ENCODE measurements at places on chromosomes 7 and 10. TPM values are rescaled to one million over a fixed set of nuclear protein-coding genes. Genes with fewer than 3 reads are reported as not detected.

- no peak overlapping the region for H3K4me3 ChIP-seq
- no peak for DNase-seq
- H3K4me1 ChIP-seq, result no peaks in the 10 kb centered on the region
Measured at GRCh38 chr10:7401782-7402181, 9.1 kb downstream of the SFMBT2 start.

The TMEM26 gene
- not detected for total RNA-seq

- DNase-seq, result no peak
- H3K27me3 ChIP-seq, result no peaks in the 10 kb centered on the region
- no peak overlapping the region for H3K4me3 ChIP-seq
- H3K4me1 ChIP-seq, result peaks cover 3% of the 10 kb centered on the region
Measured at GRCh38 chr10:78963074-78964034, 105.4 kb upstream of the ZMIZ1 start.

DNA sequence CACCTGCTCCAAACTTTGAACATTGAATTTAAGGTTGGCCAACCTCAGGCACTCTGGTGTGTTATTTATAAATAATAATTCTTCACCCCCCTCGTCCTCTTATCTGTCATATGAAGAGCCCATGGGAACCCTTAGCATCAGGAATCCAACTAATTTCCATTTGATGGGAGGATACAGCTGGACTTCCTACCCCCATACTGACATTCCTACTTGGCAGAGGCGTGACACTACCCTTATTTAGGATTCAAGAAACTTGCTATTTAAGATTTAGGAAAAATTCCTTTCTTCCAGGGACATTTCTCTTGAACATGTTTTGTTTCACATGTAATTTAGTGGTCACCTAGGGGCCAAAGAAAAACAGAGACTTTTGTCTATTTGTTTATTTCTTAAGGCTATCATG, 171.9 kb upstream of the NRP1 start:
- H3K4me3 ChIP-seq, result no peak overlapping the region
- no peaks in the 10 kb centered on the region for H3K27me3 ChIP-seq
- no peak overlapping the region for H3K27ac ChIP-seq
- no peak for DNase-seq
- H3K4me1 ChIP-seq, result no peaks in the 10 kb centered on the region

The RAMP3 gene
- 586 TPM for total RNA-seq

DNA sequence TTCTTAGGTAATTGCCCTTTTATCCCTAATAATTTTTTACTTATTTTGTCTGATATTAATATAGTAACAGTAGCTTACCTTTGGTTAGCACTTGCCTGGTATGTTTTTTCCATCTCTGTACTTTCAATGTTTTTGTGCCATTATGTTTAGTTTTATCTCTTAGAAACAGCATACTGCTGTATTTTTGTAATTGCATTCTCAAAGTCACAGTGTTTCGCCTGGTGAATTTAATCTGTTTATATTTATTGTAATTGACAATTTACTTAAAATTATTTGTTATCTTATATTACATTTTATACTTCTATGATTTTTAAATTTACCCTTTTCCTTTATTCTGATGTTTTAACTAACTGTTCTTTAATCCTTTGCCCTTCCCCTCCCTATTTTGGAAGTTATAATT, 166.4 kb downstream of the RELN start:
- H3K27ac ChIP-seq, result no peak overlapping the region
- no peak for DNase-seq
- H3K4me1 ChIP-seq, result no peaks in the 10 kb centered on the region

DNA sequence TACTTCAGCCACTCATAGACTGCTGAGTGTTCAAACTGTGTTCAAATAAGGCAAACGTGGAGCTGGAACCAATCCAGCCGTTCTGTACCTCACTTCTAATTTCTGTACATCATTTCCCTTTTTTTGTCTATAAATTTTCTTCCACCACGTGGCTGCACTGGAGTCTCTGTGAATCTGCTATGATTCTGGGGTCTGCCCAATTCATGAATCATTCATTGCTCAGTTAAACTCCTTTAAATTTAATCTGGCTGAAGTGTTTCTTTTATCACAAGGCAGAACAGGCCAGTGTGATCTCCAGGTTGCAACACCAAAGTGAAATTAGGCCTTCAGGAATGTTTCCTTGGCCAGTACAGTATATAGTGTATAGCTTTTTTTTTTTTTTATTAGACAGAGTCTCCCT, 53.5 kb downstream of the DNAJC12 start:
- no peak overlapping the region for H3K4me3 ChIP-seq
- no peaks in the 10 kb centered on the region for H3K27me3 ChIP-seq
- no peaks in the 10 kb centered on the region for H3K36me3 ChIP-seq

DNA sequence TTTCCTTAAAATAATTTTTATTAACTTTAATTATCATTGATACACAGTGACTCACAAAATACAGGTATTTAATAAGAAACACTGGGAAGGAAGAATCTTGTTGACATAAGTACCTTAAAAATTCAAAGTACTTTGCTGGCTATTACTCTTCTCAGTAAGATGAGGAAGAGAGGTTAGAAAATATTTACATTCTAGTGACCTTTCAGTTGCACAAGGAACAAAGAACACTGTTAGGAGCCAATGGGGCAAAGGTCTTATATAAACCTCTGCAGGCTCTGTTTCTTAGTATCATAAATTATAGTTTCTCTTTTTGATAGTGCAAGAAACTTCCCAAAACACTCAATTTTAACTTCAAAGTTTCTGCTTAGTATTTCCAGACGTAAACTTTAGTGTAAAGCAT, 4.8 kb upstream of the TAX1BP1 start:
- no peaks in the 10 kb centered on the region for H3K27me3 ChIP-seq
- no peak for DNase-seq
- H3K4me1 ChIP-seq, result no peaks in the 10 kb centered on the region
- no peak overlapping the region for H3K4me3 ChIP-seq

All from ascending aorta (tissue), 2 donors.